ENCODE measurements at places on chromosomes 6 and 20.

DNA sequence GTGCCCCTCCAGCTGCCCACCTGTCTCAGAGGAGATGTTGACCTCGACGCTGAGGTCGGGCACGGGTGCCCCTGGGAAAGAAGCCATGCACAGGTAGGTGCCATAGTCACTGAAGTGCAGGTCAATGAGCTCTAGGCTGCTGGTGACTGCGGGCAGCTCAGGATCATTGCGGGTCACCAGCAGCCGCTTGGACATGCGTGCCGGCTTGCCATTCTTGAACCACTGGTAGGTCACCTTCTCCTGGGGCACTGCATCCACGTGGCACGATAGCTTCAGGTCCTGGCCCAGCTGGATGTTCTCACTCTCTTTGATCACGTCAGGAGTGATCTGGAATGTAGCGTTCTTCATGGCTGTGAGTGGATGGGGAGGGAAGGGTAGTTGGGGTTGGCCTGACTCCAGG lies 45.7 kb downstream of the MDGA1 start:
- DNase-seq, result no peak

DNA sequence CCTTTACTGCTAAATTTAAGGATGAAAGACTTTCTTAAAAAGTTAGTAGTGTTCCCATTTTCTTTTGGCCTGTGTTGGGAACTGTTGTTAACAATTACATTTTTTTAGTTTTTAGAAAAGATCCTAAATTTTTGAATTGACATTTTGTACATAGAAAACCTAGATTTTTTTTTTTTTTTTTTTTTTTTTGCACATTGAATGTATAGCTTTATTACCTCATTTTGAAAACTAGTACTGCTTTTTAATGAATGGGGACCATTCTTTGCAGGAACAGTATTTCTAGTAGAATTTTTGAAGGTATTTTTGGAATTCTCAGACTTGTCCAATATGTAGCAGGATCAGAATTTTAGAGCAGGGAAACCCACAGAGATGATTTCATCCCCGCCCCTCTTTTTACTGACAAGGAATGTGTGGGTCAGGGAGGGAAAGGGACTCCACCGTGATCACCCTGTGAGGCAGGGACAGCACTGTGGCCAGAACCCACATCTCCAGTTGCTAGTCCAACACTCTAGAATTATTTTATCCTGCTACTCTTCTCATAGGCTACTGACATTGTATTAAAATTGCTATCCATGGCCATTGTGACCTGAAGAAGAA lies 154.4 kb upstream of the SUPT3H start:
- DNase-seq, result no peak

DNA sequence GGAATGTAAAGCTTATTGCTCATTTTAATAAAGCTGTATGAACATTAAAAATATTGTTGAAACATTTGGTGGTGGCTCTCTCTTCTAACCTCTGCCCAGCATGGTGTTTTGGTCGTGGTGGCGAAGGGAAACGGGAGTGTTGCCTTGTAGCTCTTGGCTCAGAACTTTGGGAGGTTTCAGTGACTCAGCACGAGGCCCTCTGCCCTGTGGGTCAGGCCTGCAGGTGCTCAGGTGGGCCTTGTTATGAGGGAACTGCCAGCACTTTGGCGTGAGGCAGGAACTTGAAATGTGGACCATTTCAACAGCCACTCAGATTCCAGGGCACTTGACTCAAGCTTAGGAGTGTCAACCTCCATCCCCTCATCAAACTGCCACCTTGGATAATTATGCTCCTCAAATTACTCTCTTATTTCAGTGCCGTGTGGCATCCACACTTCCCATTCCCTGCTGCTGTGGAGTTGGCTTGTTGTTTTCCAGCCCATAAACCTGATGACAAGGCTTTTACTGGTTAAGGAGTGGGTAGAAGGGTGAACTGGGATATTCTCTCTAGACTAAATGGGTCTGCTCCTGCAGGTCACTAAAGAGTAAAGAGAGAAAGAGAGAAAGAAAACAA lies 36.3 kb downstream of the PRDM1 start:
- DNase-seq, result no peak

DNA sequence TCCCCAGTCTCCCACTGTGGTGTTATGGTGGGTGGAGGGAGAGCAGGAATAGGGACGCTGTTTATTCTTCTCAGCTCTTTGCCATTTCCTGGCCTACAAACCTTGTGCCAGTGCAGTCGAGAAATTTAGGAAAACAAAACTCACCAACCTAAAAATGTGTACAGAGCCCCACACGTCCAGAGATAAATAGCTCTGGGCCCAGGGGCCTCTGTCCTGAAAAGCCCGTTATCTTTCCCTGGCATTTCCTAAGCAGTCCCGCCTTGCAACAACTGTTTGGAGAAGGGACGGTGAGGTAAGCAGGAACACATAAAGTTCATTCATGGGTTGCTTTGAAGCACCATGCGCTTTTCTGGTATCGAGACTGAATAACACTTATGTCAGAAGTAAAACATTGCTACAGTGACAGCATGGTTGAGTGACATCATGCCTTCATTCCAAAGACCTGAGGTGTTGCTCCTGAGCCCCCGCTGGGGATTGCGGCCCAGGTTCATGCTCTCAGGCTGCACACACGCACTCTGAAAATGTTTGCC lies 80.1 kb upstream of the NXT1 start:
- DNase-seq, result no peak
